Activated naive CD4-positive, alpha-beta T cell (primary cell): ENCODE measurements at places on chromosomes 2 and 18.

DNA sequence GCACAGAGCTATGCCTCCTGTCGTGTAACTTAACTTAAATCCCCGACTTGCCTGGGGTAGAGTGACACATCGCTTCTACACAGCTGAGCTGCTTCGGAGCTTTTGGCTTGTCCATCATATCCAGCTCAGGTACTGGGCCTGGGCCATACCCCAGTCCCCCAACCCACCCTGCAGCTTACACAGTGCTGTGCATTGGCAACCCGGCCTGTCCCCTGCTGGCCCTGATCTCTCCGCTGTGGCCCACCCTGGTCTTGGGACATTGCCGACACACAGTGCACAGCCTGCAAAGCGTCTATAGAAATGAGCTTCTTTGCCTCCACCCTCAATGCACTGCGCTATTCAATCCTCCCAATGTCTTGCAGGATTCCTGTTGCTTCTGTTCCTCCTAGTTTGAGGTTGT is 342.8 kb upstream of the RAB6C start:
- DNase-seq = no peak

DNA sequence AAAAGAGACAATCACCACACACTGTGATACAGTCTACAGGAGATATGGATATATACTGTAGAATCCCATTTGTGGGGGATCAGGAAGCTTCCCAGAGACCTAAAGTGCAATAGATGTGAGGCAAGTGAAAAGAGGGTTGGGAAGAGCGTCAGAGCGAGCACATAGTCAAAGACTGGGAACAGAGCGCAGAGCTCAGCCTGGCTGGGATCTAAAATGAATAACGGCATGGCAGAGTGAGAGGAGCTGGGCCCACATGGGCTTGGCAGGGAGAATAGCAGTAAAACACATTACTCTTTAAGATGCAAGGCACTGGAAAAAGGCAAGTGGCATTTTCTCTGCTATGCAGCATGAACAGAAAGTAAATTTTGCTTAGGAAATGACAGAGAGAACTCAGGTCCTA is 52.4 kb upstream of the BCL11A start:
- no peak for DNase-seq

- no peak for DNase-seq
Measured at GRCh38 chr18:7290077-7290476, 59.2 kb downstream of the LRRC30 start.

DNA sequence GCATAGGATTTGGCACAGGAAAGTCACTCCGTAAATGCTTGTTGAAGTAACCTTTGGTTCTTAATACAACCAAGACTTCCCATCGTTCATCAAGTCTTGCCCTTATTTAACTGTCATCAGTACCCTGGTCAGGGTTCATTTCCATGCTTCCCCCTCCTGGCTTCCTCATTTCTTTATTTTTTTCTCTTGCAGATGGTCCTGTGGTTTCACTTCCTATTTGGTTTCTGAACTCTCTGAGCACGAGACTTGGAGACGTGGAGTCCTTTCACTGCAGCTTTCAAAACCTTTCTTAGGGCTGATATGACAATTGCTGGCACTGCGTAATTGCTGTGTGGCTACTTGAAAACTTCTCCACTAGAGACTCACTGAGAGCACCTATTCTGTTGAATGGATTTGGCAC is 59.9 kb upstream of the PID1 start:
- no peak for DNase-seq

- DNase-seq = no peak
Measured at GRCh38 chr2:67137699-67138098, 259.4 kb upstream of the ETAA1 start.

DNA sequence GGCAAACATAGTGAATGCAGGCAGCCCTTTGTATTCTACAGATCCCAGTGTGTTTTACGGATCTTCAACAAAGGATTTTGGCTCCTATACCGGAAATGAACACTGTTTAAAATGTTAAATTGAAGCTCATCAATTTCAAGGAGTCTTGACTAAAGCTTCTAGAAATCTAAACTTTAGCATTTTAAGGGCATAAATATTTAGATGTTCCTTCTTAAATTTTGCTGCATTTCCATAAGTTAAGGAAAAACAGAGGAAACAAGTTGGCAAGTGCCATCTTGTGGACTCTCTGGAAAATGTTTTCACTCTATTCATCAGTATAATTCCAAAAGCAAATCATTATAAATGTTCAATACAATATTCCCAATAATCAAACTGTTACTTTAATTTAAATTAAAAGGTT is 19.6 kb downstream of the CHN1 start:
- no peak for DNase-seq

GRCh38 chr2:128615571-128615970 is 296.9 kb upstream of the HS6ST1 start:
- DNase-seq = no peak

GRCh38 chr2:63719052-63719451 is 122.6 kb upstream of the UGP2 start:
- no peak for DNase-seq

DNA sequence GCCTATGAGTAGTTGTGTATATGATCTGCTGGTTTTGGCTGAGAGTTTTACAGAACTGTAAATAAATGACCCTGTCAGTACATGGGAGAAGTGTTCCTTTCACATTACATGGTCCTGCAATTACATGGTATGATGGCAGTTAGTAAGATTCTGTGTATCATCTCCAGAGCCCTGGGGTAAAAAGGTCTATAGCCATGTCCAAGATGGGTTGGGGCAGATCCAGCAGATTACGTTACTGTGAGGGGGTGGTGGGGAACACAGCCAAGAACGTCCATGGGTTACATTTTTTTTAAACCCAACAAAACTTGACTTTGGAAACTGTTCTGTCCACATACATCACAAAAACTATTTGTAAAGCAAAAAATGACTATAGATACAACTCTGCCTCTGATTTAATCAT is 64.2 kb upstream of the LMAN1 start:
- DNase-seq = no peak

DNA sequence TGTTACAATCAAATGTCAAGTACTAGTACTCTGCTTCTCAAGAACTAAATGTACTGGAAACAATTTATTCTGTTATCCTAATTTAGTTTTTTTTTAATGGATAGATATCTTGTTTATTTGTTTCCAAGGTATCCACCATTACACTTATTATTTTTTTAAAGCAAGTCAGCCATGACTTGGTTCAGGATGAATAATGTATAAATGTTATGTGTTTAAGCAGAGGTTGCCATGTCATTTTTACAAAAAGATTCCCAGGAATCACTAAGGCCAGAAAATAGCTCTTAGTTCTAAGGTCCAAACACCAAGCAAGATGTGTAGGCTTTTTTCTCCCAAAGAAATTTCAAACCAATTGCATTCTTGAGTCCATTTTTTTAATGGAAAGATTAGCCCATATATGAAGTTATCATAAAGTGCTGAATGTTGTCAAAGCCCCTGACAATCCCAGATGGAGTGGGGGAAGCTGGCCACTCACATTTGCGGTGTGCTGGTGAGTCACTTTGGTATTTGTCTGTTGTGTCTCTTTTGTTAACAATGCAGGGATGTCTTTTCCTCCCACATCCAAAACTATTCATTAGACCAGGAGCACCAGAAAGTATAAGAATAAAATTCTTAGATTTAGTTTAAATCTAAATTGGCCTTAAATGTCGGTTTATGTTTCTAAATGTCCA is 158.9 kb downstream of the COL6A3 start:
- no peak for DNase-seq

- no peak for DNase-seq
Measured at GRCh38 chr2:120861576-120862191, 126.0 kb downstream of the GLI2 start.

GRCh38 chr2:19846030-19846429 is 55.8 kb downstream of the TTC32 start:
- DNase-seq = no peak

DNA sequence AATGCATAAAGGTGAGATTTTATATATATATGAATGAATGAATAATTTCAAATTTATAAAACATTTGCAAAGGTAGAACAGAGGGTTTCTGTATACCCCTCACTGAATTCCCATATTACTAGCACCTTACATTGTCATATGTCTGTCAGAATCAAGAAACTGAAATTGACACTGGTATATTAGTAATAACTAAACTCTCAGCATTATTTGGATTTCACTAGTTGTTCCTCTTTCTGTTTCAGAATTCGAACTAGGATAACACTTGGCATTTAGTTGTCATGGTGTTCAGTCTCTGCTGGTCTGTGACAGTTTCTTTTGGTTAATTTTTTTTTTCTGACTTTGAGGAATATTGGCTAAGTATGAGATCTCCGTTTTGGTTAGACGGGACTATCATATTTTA is 275.9 kb downstream of the DCC start:
- no peak for DNase-seq

GRCh38 chr2:129764376-129765325 is 214.8 kb upstream of the RAB6C start:
- DNase-seq = no peak

DNA sequence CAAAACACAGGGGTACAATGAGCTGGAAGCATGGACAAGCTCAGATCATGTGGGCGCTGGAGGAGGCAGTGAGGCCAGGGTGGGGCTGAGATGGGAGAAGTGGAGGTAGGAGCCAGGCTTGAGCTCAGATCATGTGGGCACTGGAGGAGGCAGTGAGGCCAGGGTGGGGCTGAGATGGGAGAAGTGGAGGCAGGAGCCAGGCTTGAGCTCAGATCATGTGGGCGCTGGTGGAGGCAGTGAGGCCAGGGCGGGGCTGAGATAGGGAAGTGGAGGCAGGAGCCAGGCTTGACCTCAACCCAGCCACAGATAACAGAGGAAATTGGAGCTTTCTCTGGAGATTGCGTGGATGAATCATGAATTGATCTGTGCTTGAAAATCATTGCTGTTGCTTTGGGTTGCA is 48.3 kb upstream of the TMEM18 start:
- DNase-seq = no peak

DNA sequence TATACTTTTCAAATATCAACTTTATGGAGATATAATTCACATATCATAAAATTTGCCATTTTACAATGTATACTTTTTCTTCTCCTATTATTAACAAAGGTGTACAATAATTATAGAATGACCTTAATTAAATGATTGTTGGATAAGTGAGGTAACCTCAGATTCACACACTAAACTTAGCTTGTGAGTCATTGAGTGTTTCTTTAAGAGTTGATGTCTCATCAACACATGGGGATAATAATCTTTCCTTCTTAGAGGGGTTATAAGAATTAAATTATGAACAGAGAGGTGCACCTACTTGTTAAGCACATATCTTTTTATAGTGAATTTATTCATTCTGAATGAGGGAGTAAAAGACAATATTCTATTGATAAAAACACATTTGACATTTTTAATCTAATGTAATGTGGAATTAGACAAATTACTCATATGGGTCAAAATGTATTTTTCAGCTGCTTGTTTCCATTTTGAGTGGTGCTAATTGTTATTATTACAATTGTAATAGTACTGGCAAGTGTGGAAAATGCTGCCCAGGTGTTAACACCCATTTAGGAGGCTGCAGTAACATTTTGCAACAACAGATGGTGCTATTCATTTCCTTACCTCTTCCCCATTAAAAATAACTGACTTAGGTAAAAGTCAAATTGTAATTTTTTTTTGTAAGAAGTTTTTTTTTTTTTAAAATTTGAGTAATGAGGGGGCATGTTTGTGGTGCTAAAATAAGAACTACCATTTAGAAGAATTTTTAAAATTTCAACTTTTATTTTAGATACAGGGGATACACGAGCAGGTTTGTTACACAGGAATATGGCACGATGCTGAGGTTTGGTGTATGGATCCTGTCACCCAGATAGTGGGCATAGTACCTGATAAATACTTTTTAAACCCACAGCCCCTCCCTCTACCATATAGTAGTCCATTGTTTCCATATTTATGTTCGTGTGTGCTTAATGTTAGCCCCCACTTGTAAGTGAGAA is 32.1 kb upstream of the DYNAP start:
- no peak for DNase-seq

- DNase-seq = no peak
Measured at GRCh38 chr2:3409627-3410170, 30.2 kb downstream of the TRAPPC12 start.

DNA sequence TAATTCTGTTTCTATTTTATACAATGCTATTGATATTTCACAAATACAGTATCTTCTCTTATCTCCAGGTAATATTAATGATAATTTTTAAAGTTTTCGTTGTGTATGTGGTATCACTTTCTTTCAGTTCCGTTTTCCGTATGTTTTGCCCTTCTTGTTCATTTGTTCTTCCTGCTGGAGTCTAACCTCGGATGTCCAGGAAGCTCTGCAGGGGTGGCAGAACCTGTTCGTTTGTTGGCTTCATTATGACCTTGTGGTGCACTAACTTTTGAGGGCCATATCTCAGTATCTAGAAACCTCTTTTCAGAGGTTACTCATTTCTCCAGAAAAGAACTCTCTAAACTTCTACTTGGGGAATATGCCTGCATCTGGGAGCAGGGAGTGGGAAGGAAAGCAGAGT is 134.5 kb downstream of the NBAS start:
- no peak for DNase-seq

DNA sequence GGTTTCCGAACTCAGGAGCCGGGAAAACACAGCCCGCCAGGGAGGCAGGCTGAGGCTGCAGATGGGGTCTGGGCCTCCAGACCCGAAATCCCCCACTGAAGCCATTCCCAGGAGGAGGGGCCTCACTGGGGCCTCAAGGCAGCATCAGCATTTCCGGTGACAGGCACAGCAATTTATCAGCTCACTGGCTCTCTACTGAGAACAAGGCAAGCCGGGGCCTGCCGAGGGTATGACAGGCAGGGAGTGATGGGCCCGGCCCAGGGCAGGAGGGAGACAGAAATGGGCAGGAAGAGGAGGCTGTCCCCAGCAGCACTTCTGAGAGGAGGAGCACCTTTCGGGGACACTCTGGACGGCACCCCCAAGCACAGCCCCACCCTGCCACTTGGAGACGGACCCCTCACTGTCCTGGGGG is 12.5 kb downstream of the SDC1 start:
- no peak for DNase-seq

- DNase-seq = no peak
Measured at GRCh38 chr18:7630731-7631442, 63.8 kb downstream of the PTPRM start.

GRCh38 chr2:221570321-221570935 is 1.7 kb downstream of the EPHA4 start:
- DNase-seq = no peak

- no peak for DNase-seq
Measured at GRCh38 chr2:200320344-200320743, 13.9 kb downstream of the SPATS2L start.

DNA sequence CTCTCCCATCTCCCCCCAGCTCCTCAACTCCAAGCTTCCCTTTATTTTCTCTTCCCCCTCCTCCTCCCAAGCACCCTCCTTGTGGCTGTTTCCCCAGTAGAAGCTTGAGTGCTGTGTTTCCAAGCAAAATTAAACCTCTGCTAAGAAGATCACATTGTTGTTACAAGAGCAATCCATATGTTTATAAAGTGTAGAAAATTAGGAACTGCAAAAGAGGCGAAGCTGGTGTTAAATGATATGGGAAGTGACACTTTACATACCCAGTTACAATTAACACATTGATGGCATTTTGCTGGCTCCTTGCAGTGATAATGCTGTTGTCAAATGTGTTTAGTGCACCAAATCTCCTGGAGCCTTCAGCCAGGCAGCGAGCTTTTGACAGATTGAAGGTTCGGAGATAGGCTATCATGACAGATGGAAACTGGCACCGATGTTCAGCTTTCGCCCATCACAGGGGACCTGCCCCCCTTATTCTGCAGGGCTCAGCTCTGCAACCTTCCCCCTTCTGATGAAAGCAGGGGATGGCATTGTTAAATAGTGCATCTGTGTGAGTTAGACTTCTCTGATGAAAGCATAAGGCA is 259.8 kb upstream of the ATP5MC3 start:
- no peak for DNase-seq
